Fibroblast of upper back skin (primary cell): ENCODE measurements at places on chromosomes 6 and 20.
A peak's percentile ranks its signal among the peaks of the same experiment; 100 is the strongest.

- peak; percentile 35 for DNase-seq
Measured at GRCh38 chr20:24118441-24119175, 130.0 kb upstream of the GGTLC1 start.

DNA sequence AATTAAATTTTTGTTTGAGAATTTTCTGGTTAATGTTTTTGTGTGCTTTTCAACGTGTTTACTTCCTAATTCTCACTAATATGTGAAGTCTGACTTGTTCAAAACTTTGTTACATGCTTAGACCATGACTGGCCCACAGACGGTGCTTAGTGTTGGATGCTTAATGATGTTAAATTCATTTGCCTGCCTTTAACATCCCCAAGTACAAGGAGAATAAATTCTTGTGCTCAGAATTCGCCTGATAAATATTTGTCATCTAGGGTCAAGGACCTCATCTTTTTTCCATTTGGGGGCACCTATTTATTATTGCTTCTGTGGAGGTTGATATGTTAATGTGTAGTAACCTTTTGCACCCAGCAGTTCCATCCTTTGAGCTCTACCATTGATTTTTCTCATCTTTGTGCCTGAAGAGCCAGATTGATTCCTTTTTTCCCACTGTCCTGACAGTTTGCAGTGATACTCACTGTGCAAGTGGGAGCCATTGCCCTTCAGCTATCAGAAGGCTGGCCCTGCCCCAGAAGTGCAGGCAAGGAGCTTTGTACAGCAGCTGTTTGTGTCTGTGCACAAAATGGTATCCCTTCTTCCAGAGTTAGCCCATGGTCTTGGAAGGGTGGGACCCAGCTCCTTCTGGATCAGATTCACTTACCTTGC, 170.8 kb downstream of the PDE7B start:
- DNase-seq: no peak

GRCh38 chr6:104623052-104623690, 236.5 kb downstream of the HACE1 start:
- no peak for DNase-seq

GRCh38 chr6:12064131-12064530, 52.0 kb downstream of the HIVEP1 start:
- DNase-seq: peak; percentile 77

DNA sequence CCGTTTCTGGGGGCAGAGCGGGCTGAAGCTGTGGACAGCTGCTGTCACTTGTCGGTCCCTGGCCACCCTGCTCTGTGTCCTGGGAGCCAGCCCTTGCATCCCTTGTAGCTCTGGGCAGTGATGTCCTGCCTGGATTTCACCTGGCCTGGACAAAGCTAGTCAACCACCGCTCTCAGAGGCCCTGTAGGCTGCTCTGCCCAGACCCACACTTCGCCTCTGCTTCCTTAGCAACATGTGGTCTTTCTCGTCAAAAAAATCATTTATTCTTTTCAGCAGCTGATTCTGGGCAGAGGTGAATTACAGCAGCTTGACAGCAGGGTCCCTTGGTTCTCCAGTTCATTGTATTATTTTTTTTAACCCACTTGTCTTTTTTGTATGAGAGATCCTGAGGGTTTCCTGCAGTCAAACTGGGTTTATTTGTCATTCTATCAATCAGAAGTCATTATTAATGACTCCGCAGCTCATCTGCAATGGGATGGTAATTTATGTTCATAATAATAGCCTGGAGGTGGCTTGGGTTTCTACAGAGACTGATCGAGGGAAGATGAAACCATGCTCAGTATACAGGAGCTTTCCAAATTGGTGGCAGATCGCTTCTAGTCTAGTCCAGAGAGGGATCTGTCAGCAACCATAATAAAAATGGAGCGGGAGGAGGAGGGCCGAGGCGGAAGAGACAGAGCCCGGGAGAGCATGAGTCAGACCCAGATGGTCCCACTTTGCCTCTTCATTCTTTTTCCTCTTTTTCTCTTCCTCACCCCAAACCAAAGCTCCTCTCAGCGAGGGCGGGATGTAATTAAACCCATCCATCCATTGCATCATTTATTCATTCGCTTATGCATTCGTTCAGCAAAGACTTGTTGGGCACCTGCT, 22.4 kb downstream of the EDN3 start:
- DNase-seq: peak; percentile 75

- no peak for DNase-seq
Measured at GRCh38 chr6:141482796-141483597, 649.7 kb upstream of the GJE1 start.

DNA sequence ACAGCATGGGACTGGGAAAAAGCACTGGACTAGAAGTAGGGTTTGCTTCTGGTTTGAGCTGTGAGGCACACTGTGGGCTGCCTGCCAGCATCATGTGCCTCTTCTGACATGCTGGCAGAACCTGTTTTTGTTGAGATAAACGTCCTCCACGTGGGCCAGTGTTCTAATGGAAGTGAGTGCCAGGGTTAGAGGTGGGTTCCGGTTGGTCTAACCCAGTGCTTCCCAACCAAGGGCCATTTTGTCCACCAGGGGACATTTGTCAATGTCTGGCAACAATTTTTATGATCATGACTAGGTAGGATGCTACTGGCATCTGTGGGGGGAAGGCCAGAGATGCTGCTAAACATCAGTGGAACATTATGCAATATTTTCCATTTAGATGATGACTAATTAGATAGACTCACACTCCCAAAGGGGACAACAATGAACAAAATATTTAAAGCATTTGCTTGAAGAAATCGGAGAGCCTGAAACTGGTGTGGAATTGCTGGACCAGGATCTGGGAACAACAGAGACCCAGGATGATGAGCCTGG, 7.8 kb upstream of the APMAP start:
- DNase-seq: peak; percentile 86

- DNase-seq: peak; percentile 85
Measured at GRCh38 chr20:57772349-57772964, 62.6 kb upstream of the PMEPA1 start.

DNA sequence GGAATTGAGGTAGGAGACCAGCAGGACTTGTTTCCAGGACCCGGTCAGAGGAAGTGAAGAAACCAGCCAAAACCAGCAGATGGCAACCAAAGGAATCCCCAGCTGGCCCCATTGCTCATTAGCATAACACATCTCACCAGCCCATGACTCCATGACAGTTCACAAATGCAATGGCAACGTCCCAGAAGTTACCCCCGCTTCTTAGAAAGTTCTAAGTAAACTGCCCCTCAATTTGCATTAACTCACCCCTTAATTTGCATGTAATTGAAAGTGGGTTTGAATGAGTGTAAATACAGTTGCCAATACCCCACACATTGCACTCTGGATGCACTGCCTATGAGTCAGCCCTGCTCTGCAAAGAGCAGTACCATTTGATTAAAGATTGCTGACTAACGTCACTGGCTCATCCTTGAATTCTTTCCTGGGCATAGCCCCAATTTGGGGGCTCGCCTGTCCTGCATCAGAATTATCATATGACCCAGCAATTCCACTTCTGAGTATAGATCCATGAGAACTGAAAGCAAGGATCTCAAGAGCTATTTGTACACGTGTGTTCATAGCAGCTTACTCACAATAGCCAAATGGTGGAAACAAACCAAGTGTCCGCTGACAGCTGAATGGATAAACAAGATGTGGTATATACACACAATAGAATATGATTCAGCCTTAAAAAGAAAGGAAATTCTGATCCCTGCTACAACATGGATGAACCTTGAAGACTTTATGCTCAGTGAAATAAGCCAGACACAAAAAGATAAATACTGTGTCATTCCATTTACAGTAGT, 36.4 kb downstream of the MYLK4 start:
- peak; percentile 92 for DNase-seq

GRCh38 chr6:140168365-140168764, 793.9 kb upstream of the CITED2 start:
- DNase-seq: no peak

- peak; percentile 49 for DNase-seq
Measured at GRCh38 chr6:133761706-133762105, 127.2 kb upstream of the TCF21 start.

DNA sequence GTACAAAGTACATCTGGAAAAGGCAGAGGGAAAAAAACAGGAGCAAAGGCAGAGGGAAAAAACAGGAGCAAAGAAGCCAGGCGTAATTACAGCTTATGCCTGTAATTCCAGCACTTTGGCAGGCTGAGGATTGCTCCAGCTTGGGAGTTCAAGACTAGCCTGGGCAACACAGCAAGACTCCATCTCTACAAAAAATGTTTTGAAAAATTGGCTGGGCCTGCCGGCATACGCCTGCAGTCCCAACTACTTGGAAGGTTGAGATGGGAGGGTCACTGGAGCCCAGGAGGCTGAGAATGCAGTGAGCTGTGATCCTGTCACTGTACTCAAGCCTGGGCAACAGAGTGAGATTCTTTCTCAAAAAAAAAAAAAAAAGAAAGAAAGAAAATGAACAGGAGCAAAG, 19.0 kb upstream of the CBFA2T2 start:
- no peak for DNase-seq
